ENCODE measurements at places on chromosomes 13 and 19. TPM values are rescaled to one million over a fixed set of nuclear protein-coding genes. Genes with fewer than 3 reads are reported as not detected.

- DNase-seq = no peak
Observed at GRCh38 chr13:44272692-44273091, 100.9 kb upstream of the SERP2 start.

GRCh38 chr13:28475916-28476725, 18.8 kb downstream of the FLT1 start:
- no peak for DNase-seq

Gene S1PR4
- total RNA-seq = 0.28 TPM

- DNase-seq = peak; percentile 75
Observed at GRCh38 chr19:17794731-17795494, at the start of gene B3GNT3. Gene B3GNT3, plus strand, starts transcription at chr19:17795138. Its CDS starts 12,670 bp downstream, at chr19:17807808.

Gene ZNF121
- total RNA-seq = 181 TPM

- no peak for DNase-seq
Observed at GRCh38 chr19:36497001-36497400, 7.6 kb upstream of the ZNF566 start.

- no peak for DNase-seq
Observed at GRCh38 chr13:73851104-73851503, 283.1 kb downstream of the KLF12 start.

Gene HCST
- 1.9 TPM for total RNA-seq

Gene ELAVL3
- total RNA-seq = 3.0 TPM

GRCh38 chr19:14148751-14149410, 12.5 kb upstream of the ASF1B start:
- DNase-seq = peak; percentile 22

DNA sequence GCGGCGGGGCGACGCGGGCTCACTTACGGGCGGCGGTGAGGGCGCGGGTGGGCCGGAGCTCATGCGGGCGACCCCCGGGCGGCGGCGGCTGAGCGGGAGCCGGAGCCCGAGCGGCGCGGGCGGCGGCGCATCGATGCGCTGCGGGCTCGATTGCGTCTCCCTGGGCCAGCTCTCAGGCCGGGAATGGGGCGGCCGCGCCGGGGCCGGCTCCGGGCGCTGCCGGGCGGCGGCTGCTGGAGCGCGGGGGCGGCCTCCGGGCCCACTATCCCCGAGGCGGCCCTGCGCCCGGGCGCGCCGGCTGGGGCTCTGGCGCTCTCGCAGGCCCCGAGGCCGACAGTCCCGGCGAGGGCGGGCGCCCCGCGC, 1.4 kb upstream of the TSHZ3 start:
- peak; percentile 51 for DNase-seq

GRCh38 chr19:38513762-38514167, 80.3 kb downstream of the RYR1 start:
- no peak for DNase-seq

GRCh38 chr13:112346899-112347229, 29.3 kb upstream of the SPACA7 start:
- DNase-seq = peak; percentile 48

- DNase-seq = no peak
Observed at GRCh38 chr19:38920602-38921419, 8.8 kb upstream of the CCER2 start.

DNA sequence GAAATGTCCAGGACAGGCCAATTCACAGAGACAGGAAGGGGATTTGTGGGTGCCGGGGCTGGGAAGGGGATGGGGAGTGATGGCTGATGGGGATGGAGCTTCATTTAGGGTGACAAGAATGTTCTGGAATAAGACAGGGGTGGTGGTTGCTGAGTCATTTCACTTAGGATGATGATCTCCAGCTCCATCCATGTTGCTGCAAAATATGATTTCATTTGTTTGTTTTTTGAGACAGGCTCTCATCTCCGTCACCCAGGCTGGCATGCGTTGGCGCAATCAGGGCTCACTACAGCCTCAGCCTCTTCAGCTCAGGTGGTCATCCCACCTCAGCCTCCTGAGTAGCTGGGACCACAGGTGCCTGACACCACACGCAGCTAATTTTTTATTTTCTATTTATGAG, 3.1 kb upstream of the JSRP1 start:
- DNase-seq = no peak

DNA sequence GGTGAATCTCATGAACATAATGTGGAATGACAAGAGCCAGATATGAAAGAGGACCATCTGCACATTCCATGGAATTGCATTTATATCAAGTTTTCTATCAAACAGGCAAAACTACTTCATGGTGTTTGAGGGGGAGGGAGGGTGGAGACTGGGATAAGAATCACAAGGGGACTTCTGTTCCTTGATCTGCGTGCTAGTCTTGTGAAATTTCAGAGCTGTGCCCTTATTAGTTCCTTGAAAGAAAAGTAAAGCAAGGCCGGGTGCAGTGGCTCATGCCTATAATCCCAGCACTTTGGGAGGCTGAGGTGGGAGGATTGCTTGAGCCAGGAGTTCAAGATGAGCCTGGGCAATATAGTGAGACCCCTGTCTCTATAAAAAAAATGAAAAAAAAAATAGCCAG, 30.2 kb upstream of the CEBPG start:
- no peak for DNase-seq

Gene TPTE2
- total RNA-seq = not detected

GRCh38 chr13:95246292-95247082, 54.8 kb downstream of the ABCC4 start:
- no peak for DNase-seq

Gene KLK3
- total RNA-seq = 0.13 TPM

Gene FUT2
- 6.5 TPM for total RNA-seq

DNA sequence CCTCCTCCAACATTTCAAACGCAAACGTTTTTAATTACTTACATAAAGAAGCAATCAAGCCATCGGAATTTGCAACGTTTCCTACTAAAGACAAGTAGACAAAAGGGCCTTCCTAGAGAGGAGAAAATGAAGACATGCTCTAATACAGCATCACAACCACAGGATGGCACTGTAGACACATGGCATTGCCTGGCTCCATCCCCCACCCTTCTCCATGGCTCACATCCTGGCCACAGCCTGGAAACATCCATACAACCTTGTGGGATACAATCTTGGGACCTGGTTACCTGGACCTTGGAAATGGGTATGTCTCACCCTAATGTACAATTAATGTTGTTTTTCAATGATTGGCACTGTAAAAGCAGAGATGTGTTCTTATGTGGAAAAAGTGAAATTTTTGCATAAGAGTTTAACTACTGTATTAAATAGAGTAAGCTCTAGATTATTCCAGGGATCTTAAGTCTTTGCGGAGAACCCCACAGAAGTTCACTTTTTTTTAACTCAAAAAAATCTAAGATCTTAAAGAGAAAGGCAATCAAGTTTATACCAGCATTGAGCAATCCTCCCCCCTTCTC, 21.5 kb downstream of the EBPL start:
- DNase-seq = peak; percentile 64

Gene CYP4F2
- 1.2 TPM for total RNA-seq

Gene NMRK2
- 50.4 TPM for total RNA-seq

- no peak for DNase-seq
Observed at GRCh38 chr19:58335630-58336029, 8.8 kb downstream of the ZSCAN22 start.

- no peak for DNase-seq
Observed at GRCh38 chr13:60753641-60754040, 356.6 kb downstream of the TDRD3 start.

Gene MCF2L
- 35.4 TPM for total RNA-seq

- no peak for DNase-seq
Observed at GRCh38 chr19:6103217-6103644, 7.1 kb downstream of the RFX2 start.

Gene AMH
- total RNA-seq = 11.2 TPM

- DNase-seq = no peak
Observed at GRCh38 chr13:100789025-100789424, 114.4 kb upstream of the TMTC4 start.

DNA sequence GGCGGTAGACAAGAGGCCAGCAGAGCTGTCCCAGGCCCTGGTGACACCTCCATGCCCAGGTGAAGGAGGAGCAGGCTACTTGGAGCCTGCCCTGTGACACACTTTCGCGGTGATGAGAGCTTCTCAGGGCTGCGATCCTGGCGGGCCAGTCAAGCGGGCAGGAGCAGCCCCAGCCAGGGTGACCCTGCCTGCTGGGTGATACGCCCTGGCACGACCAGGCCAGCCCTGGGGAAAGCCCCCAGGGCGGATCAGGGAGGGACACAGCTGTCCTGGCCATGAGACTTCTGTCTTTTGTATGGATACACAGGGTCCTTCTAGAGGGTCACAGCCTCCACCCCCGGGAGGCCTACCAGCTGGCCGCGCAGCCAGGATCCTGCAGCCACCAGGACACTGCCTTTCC, 13.1 kb downstream of the DNM2 start:
- DNase-seq = no peak

Gene GNA15
- total RNA-seq = 0.44 TPM

Data from WTC11 (cell line).